H54 (cell line): ENCODE measurements at places on chromosomes 1 and 21.

GRCh38 chr1:238499021-238499420 is 608.3 kb upstream of the ZP4 start:
- DNase-seq, result no peak

DNA sequence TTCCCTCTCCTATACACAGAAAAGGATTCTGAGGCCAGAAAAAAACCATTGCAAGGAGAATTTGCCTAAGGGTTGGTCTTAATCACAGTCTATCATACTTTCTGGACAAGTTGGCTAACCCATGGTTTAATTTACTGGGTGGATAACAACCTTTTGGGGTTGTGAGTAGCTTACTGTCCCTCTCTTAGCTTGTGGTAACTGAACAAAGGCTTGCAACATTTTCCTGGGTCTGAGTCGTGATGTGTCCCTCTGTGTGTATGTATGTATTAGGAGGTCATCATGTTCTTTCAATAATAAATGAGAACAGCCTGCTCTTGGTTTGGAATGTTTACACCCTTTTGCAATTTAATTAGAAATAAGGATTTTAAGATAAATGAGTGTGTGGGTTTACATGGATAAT is 36.7 kb downstream of the PAPPA2 start:
- no peak for DNase-seq

- no peak for DNase-seq
These were observed 35.8 kb upstream of the TDRD10 start for GRCh38 chr1:154466206-154466605.

DNA sequence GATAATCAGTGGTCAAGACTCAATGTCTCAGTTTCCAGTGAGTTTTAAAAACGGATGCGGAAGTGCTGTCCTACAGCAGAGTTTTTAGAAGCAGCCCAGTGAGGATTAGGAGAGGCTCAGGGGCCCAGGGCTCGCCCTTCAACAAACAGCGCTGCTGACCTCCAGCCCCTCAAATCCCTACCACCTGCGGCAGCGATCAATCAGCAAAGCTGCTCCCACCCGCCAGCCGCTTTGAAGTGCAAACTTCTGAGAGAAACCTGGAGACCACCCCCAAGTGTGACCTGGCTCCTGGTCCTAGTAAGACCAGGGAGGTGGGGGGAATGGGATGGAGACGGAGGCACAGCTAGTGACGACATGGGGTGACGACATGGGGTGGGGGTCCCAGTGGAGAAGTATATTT is 14.4 kb downstream of the ZBTB17 start:
- DNase-seq, result no peak

- no peak for DNase-seq
These were observed 176.2 kb downstream of the IGSF21 start for GRCh38 chr1:18283601-18284385.

DNA sequence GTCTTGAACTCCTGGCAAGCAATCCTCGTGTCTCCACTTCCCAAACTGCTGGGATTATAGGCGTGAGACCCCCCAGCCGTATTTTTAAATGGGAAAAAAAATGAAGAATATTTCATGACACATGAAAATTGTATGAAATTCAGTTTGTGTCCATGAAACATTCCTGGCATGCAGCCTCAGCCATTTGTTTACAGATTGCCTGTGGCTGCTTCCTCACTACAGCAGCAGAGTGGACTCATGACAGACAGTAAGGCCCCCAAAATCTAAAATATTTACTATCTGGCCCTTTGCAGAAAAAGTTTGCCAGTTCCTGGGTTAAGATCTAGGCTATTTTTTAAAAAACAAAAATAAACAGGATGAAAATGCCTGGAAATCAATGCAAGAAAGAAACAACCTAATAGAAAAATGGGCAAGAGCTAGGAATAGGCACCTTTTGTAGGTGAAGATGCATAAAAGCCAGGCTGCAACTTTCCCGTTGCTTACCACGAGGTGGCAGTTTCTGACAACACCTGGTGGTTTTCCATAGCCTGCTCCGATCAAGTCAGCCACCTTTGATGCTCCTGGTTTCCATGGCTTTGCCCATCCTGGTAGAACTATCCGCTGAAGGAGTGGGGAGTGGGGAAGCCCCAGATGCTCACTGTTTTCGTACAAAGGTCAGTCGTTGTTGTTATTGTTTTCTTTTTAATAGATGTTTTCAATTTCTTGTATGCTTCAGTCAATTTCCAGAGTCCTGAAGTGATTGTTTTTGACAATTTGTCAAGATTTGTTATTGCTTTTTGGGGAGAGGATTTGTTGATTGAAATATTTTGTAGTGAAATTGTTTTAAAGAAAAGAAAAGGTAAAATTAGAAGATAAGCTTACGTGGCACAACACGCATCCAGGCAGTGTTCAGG is 24.3 kb downstream of the UBE2Q1 start:
- no peak for DNase-seq
